ENCODE measurements at places on chromosomes 13 and 19.
A peak's percentile ranks its signal among the peaks of the same experiment; 100 is the strongest.

DNA sequence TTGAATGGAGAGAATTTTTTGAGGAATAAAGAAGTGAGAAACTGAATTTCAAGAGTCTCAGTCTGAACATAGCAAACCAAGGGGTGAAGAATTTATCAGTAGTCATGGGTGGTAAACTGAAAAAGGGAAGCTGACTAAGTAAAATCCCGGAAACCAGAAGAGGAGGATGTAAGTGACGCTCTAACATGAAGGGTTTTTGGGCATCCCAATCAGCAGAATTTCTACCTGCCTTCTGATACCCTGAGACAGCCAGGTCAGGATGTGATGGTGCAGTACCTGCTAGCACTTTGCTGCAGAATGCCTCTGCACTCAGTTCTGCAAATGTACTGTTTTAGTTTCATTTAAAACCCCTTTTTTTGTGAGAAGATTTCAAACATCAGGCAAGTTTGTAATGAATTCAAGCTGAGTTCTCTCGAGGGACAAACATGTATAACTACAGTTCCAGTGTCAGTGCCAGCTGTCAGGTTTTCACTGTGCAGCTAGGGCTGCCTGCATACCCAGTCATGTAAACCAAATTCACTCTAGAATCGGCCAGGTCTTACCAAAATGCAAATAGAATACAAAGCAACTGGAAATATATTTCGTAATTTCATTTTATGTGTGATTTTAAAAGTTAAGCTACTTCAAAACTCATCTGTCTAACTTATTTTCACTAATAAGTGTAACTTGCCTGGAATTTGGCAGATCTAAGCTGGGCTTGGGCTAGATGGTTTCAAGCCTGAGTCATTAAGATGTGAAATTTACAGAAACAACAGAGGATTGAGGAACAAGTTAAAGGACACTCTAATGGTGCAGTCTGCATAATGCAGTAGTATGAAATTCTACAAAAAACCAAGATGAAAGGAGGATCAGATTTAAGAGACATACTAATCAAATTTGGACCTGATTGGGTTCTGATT is 13.8 kb downstream of the METTL21C start:
- DNase-seq = no peak

- no peak for DNase-seq
These were observed 1.3 kb downstream of the ETV2 start for GRCh38 chr19:35642798-35643254.

DNA sequence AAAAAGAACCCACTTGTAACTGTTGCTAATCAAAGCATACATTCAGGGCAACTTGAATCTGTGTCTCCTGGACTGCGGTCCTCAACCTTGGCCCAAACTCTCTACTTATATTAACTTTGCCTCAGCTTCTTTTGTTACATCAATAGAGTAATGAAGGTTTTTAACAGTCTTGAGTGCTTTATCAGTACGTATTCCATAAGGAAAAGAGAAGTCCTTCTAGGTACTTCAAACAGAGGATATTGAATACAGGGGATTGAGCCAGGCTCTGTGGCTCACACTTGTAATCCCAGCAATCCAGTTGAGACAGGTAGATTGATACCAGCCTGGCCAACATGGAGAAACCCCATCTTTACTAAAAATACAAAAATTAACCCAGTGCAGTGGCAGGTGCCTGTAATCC is 1.2 kb upstream of the EPS15L1 start:
- DNase-seq = no peak

DNA sequence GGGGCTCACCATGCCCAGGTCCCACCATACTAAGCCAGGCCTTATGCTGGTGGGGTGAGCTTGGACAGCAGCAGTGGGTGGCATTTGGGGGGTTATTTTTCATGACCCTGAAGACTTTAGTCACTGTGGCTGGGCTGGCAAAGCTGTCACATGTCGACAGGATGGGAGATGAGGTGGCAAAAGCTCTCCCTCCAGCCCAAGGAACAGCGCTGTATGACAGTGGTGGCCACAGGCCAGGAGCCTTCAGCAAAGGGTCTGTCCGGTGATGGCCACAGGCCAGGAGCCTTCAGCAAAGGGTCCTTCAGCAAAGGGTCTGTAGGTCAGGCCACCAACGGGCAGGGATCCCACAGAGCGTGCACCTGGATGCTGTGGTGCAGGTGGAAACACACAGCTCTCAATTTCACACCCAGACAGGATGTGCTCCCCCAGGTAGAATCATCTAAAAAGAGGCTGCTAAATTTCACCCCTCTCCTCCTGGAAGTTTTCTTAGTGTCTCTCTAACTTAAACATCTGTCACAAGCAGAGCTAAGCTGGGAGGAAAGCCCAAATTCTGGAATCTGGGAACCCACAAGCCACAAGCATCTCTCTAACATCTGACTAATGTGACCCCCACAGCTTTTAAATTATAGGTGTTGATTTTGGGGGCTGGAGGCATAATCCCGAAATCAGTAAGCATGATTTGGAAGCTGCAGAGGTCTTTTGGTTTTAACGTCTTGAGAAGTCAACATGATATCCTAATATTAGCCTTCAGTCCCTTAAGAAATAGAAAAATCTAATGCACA is 23.0 kb downstream of the COL4A1 start:
- DNase-seq = no peak

- DNase-seq = no peak
These were observed 145.7 kb downstream of the MIPEP start for GRCh38 chr13:23743278-23744076.

DNA sequence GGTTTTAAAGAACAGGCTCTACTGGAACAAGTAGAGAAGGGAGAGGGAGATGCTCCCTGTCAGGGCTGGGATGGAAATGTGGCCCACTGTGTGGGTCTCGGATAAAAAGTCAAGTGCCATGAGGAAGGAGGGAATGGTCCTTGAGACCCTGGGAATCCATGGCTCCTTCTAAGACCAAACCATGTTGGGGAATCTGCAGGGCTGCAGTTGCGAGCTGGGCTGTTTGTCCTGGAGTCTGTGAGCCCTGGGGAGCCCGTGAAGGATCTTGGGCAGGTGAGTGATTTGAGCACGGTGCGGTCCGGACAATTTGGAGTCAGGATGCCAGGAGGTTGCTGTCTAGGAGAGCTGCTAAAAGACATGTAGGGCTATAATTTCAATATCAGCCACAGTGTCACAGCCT is 359.4 kb downstream of the FGF9 start:
- no peak for DNase-seq

GRCh38 chr19:57342582-57342981 is 8.5 kb upstream of the ZNF304 start:
- DNase-seq = no peak

GRCh38 chr13:27574661-27575060 is 45.7 kb downstream of the LNX2 start:
- no peak for DNase-seq

DNA sequence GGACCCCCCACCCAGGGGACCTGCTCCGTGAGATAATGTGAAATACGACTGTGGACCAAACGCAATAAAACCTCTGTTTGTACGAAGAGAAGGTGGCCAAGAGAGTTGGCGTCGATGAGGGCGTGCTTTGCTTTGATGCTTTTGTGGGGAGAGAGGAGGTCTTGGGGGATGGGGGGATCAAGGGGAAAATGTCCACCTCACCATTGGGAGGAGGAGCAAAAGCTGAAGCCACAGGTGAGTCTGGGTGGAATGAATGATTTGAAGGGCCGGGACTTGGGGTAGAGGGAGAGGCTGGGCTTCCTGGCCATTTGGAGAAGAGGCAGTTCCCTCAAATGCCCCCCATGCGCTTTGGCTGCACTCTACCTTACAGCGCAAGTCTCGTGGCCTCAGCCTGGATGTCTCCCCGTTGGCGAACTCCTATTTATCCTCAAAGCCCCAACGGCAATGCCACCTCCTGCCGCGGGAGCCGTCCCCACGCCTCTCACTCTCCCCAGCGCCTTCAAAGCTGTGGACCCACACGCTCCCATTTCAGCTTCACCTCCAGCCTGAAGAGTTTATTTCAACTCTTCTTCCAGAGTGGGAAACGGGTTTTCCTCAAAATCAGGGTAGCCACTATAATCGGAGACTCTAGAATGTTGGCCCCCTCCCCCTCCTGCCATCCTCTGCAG is 795 bp upstream of the ABCA7 start:
- DNase-seq = no peak

DNA sequence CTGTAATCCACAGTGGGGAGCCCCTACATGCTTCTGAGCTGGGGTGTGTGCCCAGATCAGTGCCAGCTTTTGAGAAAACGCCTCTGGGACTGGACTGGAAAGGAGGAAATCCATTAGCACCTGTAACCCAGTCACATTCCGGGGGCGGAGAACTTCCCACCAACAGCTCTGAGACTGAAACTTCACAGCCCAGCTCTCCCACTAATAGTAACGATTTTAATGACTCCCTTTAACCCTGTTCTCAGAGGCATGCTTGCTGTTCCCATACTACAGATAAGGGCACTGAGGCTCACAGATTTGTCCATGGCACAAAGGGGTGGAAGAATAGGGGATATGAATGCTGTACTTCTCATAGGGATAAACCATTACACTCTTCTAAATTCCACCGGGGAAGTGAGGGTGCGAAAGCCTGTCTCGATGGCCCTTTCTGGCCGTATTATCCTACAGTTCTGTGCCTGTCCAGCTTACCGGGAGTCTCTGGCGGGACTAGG is 851 bp downstream of the FBXO46 start:
- peak; percentile 14 for DNase-seq

DNA sequence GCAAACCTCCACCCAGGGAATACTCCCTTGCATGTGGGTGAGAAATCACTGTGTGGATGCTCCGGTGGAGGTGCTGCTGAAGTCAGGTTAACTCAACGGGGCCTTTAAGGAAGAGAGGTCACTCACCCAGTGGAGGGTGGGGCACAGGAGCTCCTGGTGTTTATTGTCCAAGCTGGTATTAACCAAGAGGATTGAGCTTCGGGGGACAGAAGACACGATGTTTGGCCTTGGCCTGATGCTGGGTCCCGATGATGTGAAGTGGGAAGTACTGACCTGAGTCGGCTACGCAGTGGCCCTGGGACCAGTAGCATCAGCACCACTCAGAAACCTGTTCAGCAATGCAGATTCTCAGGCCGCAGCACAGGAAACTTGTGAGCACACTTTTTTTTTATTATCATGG is 85.7 kb upstream of the WASF3 start:
- no peak for DNase-seq

DNA sequence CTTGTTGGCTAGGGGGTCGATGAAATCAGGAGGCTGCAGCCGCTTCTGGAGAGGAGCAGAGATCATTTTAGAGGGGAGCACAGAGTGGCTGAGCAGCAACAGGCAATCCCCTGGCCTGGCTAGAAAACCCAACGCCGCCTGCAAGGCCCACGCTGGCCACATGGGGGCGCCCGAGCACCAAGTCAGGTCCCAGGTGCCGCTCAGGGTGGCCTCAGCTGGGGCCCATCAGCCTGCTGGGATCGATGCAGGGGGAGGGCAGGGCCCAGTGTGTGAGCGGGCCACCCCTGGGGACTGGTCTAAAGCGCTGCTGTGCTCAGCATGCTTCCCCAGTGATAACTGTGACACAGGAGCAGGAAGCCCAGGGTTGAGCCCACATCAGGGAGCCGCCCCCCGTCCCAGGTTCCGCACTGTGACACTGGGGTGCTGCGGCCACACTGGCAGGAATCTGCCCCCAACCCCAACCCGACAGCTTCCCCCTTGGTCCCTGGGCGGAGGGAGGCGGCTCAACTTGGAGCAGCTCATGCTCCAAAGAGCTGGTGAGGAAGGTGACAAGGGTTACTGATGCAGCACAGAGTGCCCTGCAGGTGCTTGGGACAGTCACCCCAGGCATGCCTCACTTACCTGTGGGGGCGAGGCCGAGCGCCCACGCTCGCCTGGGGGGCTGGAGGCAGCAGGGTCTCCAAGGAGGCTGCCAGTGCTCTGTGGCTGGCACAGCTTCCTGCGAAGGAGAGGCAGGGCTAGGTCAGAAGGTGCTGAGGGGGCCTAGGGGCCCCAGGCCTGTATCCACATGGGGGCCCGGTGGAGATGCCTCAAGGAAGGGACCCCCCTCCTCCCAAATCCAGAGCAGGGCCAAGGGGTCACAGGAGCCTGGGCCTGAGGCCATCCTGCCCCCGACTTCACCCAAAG is 13.3 kb upstream of the ISYNA1 start:
- DNase-seq = peak; percentile 86

DNA sequence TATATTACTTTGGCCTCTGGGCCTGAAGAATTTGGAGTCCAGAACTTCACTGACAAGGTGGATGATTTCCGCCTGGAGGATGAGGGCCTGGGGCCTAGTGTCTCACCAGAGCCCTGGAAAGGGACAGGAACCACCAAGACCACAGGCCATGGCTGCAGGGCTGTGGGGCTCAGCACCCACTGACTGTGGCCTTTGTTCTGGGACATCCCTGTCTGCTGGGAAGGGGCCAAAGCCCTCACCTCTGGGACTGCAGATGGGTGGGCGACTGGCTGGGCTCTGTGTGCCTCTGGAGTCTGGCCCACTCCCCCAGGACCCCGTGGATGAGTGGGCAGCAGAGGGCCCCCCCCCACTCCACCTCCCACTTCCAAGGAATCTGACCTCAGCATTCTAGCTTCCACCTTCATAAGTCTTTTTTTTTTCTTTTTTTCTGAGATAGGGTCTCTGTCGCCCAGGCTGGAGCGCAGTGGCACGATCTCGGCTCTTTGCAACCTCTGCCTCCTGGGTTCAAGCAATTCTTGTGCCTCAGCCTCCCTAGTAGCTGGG is 20.3 kb downstream of the CHST8 start:
- DNase-seq = no peak

GRCh38 chr13:20331949-20332348 is 99.8 kb upstream of the GJB6 start:
- no peak for DNase-seq

DNA sequence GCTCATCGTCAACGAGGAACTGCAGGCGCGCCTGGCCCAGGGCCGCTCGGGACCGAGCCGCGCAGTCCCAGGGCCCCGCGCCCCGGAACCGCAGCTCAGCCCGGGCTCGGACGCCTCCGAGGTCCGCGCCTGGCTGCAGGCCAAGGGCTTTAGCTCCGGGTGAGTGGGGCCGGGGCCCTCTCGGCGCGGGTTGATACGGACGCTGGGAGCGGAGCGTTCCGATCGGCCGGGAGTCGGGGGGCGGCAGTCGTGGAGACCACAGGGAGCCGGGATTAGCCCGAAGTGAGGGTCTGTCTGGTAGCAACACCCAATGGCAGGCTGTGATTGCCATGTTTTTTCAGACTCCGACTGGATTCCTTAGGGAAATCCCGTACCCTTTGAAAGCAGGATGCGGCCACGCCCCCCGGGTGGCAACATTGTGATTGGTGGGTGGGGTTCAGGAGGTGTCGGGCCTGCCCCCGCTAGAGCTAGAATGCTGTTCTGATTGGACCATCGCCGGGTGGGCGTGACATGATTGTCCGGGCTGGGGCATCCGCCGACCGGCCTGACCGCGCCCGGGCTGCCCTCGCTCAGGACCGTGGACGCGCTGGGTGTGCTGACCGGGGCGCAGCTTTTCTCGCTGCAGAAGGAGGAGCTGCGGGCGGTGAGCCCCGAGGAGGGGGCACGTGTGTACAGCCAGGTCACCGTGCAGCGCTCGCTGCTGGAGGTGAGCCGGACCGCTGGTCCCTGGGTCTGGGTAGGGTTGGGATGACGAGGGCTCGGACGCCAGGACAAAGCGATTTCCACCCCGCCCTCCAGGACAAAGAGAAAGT is 11.3 kb downstream of the EPS8L1 start:
- peak; percentile 41 for DNase-seq

GRCh38 chr19:53908106-53908934 is 758 bp upstream of the CACNG7 start:
- peak; percentile 39 for DNase-seq
